NCI-H1092 treated with DMSO at 0.1 percent for 48 hours (cell line): ENCODE measurements at places on chromosomes 2 and 18.

GRCh38 chr2:33011941-33012340 is 65.2 kb downstream of the LTBP1 start:
- DNase-seq: no peak

GRCh38 chr2:67579806-67580205 is 182.7 kb downstream of the ETAA1 start:
- DNase-seq: no peak

DNA sequence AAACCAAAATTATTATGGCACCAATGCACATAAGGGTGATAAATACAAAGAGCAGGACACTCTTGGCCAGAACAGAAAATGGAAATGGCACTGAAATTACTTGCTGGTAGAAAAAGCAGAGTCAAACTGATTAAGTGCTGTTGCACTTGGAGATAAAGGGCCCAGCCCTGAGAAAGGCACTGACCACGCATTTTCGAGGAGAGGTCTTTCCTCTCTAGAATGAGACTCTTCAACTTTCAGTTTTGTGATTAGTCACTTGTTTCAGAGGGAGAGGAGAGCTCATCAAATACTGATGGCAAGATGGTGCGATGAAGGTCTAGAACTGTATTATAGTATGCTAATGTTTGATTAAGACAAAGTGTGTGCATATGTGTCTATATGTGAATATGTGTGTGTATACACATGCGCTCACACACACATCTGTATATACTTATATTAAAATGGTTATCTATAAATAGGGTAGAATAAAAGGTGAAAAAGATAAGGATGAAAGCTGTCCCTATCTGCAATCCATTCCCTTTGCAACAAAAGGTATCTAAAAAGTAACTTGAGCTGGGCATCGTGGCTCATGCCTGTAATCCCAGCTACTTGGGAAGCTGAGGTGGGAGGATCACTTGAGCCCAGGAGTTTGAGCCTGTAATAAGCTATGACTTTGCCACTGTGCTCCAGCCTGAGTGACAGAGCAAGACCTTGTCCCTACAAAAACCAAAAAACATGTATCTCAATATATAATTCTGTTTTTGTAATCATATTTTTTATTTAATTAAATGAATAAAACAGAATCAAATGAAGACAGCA is 48.8 kb upstream of the ZDBF2 start:
- DNase-seq: no peak

DNA sequence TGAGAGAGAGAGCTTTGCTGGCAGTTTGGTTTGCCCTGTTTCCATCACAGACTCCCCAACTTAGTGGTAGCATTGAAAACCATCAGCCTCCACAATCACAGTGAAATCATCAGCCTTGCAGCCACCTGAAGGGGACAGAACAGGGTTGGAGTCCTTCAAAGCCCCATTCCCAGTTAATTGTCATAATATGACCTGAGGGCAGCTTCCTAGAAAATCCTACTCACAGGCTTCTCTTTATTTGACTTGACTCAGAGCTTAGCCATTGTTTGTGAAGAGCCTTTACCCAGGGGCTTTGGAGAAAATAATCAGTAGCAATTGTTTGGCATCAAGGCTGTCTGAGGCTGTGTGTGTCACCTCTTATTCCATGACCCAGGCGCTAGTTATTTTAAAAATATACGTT is 308.7 kb downstream of the CBLN2 start:
- peak; percentile 66 for DNase-seq

GRCh38 chr18:60146220-60146960 is 226.2 kb downstream of the MC4R start:
- DNase-seq: no peak

DNA sequence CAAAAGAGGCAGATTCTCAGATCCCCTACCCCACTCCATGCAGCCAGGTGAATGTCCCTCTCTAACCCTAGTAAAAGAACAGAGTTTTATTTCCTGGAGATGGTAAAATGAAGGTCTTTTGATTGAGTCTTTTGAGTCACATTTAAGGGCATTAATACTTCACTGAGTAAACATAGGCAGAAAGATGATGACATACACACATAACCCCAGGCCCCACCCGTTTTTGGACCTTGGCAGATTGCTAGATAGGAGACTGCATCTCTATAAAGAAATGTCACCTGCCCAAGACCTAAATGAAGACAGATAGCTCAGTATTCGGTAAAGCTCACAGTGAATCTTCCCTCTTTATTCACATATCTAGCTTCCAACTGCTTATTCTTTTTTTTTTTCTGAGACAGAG is 28.3 kb upstream of the PEX13 start:
- DNase-seq: no peak

- DNase-seq: no peak
Observed at GRCh38 chr2:241350530-241350877, 5.6 kb upstream of the FARP2 start.
